ENCODE measurements at places on chromosomes 7 and 10.

DNA sequence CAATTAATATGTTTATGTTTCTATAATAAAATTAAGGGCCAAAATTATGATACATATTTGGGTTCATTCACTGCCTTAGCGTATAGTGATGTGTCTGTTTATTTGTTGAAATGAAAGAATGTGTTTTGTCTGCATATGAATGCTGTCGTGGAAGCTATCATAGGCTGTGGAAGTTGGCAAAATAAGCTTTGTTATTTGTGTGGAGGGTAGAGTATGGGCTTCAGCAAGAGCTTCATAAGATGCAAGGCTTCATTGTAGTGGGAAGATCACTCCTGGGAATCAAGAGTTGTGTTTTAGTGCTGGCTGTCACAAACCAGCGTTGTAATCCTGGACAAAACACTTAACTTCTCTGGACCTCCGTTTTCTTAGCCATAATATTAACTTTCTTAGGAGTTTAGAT, 2.5 kb downstream of the SLK start:
- DNase-seq: no peak

GRCh38 chr10:71380841-71381240, 15.9 kb upstream of the CDH23 start:
- DNase-seq: no peak

DNA sequence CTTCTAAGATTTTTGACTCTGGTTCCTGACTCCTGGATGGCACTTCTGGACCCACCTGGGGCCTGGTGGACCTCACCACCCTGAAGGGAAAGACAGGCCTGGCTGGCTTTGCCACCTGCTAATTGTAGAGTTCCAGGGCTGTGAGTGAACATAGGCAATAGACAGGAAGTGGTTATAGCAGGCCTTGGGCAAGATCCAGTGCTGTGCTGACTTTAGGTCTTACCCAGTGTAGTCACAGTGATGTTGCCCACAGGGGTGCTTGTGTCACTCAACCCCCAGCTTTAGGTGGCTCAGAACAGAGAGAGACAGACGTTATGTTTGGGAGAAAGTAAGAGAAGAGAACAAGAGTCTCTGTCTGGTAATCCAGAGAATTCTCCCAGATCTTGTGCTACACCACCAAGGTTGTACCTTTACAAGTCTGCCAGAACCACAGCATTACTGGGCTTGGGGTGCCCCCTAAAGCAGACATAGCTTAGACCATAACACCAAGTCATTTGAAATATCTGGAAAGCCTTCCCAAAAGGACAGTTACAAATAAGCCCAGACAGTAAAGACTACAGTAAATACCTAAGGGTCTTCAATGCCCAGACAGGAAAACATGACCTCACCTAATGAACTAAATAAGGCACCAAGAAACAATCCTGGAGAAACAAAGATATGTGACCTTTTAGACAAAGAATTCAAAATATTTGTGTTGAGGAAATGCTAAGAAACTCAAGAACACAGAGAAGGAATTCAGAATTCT, 303.4 kb downstream of the PCLO start:
- DNase-seq: no peak

DNA sequence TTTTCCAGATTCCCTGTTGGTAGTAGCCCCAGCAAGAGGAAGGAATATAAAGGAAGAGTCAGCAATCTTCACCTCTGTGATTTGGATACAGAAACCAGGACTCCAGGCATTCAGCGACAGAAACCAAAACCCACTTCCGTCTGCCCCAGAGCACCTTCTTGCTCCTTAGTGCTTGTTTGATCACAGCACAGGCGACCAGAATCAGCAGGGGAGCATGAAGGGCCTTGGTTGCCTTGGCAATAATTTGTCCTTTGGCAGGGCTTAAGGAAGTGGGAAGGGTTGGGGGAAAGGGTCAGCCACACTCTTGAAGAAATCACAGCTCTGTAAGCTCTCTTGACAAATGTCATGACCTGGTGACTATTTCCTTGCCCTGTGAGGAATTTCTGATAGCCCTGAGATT, 379.6 kb downstream of the OTUD1 start:
- no peak for DNase-seq

DNA sequence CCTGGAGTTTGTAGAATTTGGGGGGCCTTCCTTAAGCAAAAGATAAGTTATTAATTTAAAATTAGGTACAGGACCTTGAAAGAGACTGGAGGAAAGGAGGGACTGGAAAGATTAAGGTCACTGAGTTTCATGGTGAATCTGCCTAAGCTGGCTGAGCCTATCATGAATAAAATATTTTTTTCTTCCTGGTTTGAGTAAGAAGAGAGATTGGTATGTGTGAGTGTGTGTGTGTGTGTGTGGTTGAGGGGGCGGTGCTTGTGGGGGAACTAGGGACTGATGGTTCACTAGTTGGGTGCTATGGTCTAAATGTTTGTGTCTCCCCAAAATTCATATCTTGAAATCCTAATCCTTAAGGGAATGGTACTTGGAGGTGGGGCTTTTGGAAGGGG, 142.5 kb upstream of the PRKCQ start:
- no peak for DNase-seq

GRCh38 chr7:3245077-3245476, 56.0 kb upstream of the SDK1 start:
- no peak for DNase-seq

- DNase-seq: no peak
These were observed 77.9 kb downstream of the SGMS1 start for GRCh38 chr10:50545846-50546245.

DNA sequence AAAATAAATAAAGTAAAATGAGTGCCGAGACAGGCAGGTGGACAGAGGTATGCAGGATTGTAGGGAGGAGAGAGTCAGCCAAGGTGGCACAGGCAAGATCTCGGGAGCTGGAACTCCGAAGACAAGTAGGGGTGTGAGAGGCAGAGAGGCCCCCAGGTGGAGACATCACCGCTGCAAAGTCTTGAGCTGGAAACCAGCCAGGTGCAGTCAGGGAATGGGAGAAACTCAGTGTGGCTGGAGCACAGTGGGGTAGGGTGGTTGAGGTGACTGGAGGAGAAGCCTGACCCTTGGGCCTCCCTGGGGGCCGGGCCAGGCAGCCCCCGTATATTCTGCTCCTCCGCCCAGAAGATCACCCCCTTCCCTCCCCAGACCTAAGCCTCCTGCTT, 4.2 kb downstream of the EPHB4 start:
- DNase-seq: no peak

GRCh38 chr7:5507013-5507412, 83.4 kb upstream of the TNRC18 start:
- DNase-seq: no peak

GRCh38 chr10:6195846-6196245, 6.9 kb upstream of the PFKFB3 start:
- DNase-seq: no peak

GRCh38 chr7:17299483-17299991, 1.1 kb downstream of the AHR start:
- DNase-seq: no peak

DNA sequence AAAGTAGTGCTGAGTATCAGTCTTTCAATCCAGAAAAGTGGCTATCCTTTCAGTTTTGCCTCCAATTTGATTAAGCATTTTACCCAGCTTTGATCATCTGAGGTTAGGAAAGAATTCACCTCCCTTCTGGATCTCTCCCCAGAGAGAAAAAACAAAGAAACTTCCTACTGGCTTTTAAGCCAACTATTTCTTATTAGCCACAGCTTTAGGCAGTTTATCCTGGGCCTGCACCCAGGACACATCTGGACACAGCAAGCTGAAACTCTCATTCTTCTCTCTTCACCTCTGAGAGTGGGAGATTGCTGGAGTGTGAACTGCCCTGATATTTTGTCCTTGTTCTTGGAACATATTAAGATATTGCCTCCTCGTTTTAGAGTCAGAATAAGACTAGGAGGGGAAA, 43.5 kb upstream of the LSM8 start:
- no peak for DNase-seq

- no peak for DNase-seq
These were observed 56.6 kb upstream of the TRUB1 start for GRCh38 chr10:114881417-114881816.

DNA sequence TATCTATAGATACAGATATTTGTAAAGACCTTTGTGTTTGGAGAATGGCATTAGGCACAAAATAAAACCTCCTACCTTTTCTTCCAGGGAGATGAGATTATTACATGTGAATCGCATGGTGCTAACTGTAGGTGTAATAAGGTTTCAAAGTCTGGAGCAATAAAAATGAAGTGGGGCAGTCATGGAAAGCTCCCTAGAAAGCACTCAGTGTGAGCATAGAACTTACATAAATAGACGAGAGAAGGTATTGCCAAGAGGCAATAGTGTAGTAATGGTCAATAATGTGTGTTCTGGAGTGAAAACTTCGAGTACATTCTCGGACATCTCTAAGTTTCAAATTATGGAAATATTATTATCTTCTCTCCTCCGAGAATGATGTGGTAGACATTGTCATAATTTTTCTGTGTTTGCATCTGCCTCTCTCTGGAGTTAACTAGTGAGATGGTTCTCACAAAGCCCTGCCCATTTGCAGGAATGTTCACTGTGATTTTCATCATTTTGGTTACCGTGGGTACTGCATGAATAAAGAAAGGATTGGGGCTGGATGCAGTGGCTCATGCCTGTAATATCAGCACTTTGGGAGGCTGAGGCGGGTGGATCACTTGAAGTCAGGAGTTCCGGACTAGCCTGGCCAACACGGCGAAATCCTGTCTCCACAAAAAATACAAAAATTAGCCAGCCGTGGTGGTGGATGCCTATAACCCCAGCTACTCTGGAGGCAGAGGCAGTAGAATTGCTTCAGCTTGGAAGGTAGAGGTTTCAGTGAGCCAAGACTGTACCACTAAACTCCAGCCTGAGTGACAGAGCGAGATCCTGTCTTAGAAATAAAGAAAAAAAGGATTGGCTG, 10.6 kb downstream of the VIM start:
- DNase-seq: no peak

DNA sequence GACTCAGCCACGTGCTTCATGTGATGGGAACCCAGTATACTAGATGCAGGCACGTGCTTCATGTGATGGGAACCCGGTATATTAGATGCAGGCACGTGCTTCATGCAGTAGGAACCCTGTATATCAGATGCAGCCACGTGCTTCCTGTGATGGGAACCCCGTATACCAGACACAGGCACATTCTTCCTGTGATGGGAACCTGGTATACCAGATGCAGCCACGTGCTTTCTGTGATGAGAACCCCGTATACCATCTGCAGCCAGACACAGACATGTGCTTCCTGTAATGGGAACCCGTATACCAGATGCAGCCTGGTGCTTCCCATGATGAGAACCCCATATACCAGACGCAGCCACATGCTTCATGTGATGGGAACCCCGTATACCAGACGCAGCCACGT, 44.0 kb downstream of the MGMT start:
- DNase-seq: no peak

GRCh38 chr7:80054356-80054755, 80.3 kb upstream of the GNAI1 start:
- DNase-seq: no peak

DNA sequence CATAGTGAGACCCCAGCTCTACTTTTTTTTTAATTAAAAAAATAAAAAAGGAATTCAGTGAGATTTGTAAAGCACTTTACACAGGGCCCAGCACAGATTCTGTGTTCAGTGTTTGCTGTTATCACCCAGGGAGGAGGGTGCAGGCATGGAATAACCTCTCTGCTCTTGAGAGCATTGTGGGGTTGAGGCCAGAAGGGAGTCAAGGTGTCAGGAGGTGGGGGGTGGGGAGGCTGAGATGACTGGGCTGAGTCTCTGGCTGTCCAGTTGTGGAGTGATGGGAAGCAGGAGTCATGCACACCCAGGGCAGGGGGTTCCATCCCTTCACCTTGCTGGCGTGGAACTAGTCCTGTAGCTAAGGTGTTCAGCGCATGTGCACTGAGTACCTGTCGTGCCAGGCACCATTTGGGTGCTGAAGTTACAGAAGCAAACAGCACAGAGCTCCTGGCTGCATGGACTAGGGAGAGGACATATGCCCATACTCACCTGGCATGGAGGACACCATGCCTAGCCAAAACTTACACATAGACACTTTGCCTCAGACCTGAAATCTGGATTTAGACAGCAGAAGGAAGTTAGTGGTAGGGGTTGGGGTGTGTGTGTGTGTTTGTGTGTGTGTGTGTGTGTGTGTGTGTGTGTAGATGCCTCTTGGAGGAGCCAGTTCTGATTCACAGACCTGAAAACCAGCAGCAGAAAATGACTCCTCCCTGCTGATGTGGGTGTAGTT, 69.2 kb upstream of the LRRC4 start:
- DNase-seq: no peak

- DNase-seq: no peak
These were observed 85.1 kb upstream of the KMT2E start for GRCh38 chr7:104928721-104929400.

DNA sequence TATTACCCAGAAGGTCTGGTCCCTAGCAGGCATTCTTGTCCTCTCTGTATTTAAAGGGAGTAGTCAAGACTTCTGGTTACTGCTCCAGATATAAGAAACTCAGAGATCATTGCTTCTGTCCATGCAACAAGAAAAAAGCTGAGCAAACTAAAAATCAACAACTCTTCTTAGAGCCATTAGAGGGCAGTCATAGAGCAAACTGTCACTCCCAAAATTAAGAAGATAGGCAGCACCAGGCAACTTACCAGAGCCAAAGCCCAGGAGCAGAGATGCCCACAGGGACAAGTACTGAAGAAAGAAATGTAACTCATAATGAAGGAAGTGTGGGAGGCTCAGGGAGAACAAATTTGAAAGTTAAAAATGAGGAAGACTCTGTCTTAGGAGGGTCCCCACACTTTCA, 472.9 kb upstream of the COBL start:
- no peak for DNase-seq

DNA sequence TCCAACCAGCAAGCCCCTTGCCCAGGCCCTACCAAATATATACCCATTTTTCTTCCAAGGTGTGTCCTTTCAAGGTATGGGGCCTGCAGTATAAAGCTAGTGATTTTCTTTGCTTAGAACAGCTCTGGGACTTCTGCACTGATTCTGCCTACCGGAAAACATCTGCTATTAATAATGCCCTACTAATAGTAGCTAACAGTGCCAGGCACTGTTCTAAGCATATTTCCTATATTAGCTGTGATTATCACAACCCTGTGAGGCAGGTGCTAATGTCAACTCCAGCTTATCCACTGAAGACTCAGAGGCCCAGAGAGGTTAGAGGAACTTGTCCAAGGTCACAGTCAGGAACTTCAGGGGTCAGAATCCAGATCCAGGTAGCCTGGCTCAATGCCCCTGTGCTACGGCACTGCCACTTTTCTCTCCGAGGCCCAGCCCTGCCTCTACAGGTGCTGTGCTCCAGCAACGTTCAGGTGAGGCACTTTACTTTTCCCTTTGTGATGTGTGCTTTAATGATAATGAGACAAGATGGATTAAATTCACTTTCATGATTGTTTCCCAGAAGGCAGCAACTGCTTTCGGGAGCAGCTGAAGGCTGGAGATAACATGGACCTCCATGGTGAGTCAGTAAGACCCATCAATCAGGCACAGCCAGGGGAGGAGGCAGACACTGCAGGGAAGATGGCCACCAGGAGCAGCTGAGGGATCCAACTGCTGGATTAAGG, 26.7 kb downstream of the TAS2R41 start:
- no peak for DNase-seq

GRCh38 chr7:45650404-45651394, 76.5 kb downstream of the ADCY1 start:
- DNase-seq: no peak

DNA sequence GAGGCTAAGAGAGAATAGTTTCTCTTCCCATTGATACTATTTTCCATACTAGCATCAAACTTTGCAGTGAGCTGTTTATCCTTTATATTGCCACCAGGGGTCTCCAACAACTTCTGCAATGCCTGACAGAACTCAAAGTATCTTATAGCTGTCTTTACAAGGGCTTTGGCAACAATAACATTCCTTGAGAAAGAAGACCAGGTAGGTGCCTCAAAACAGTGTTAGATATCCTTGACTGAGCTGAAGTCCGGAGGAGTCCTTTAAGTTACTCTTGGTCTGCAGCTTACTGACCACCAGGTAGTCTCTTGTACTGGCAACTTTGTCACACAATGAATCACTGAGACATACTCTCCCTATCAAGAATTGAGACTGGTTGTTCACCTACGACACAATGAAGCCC, 30.0 kb upstream of the TES start:
- no peak for DNase-seq

Measured in stimulated activated CD8-positive, alpha-beta memory T cell treated with anti-CD3 and anti-CD28 coated beads, Interleukin-12 subunit alpha, Interleukin-12 subunit beta, amount 100 ng/mL, for 4 hours (primary cell).